GF-D8 (cell line): ENCODE measurements at places on chromosomes 1 and 21.

GRCh38 chr1:209316929-209317328, 266.6 kb upstream of the CAMK1G start:
- DNase-seq, result no peak

- no peak for DNase-seq
These were observed 971.7 kb upstream of the NCAM2 start for GRCh38 chr21:20026543-20026942.

GRCh38 chr1:165463978-165464377, 19.1 kb upstream of the RXRG start:
- no peak for DNase-seq

GRCh38 chr1:204626381-204626780, 59.2 kb downstream of the LRRN2 start:
- DNase-seq, result no peak

GRCh38 chr1:111847466-111847865, 91.8 kb downstream of the DDX20 start:
- no peak for DNase-seq

- peak; percentile 88 for DNase-seq
These were observed 3.3 kb upstream of the DENND2D start for GRCh38 chr1:111203681-111204200.

DNA sequence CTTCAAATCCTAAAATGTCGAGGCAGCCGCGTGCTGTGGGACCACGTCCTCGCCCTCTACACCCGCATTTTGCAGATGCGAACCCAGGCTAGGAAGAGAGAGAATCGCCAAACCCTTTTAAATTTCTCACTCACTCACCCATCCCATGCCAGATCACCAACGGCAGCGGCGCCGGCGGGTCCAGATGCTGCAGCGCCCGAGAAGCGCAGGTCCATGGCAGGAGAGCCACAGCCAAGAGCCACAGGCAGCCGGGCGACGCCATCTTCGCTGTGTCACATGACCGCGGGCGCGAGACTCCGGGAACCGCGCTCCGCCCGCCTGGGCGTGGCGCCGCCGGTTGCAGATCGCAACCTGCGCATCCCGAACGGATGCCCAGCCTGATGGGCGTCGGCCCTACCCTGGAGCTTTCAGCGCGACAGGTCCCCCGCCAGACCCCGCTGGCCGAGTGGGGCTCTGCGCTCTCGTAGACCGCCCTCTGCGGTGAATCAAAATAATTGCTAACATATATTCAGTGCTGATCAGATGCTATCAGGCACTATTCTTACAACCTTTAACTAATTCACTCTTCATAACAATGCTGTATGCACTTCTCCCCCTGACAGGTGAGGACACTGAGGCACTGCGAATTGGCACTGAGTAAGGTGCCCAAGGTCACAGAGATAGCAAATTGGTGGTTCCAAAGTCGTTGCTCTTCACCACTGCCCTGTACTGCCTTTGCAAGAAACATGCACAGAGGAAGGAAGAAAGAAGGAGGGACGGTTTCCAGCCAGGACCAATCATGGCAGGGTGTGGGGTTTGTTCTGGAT, at the start of gene PPT1:
TSS of gene PPT1 (minus strand) at position 276 of the 806 bp plus-strand sequence. CDS start at position 262, 14 bp downstream.
- no peak for DNase-seq

DNA sequence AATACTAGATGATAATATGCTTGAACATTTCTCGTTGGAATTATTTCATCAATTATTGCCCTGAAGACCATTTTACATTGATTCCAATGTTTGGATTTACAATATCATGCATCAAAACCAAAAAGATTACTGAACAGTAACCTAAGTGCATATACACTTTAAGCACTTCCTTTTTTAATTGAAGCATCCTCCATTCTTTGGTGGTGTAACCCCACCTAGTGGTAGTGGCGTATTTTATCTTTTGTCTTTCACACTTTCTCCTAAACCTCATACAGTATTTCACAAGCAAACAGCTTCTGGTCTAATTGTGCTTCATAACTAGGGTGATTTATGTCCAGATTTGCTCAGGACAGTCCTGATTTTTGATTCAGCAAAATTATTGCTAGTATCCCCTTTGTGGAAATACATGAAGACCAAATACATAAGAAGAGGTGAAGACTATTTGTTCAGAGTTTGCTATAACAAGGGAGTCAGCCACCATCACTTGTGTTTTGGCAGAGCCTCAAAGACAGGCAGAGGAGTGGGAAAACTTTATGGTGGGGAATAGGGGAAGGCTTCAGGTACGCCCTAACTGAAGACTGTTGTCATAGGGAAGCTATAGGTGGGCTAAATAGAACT, 3.4 kb upstream of the NVL start:
- DNase-seq, result peak; percentile 59

GRCh38 chr1:201761178-201761577, 67.8 kb upstream of the IPO9 start:
- DNase-seq, result no peak

GRCh38 chr1:230749150-230749549, 2.0 kb downstream of the CAPN9 start:
- no peak for DNase-seq
